ENCODE measurements at places on chromosomes 3 and 15. TPM values are rescaled to one million over a fixed set of nuclear protein-coding genes. Genes with fewer than 3 reads are reported as not detected.

Gene LRRK1
- 11.2 TPM for total RNA-seq

Gene KNG1
- not detected for total RNA-seq

Gene PIERCE2
- 0.18 TPM for total RNA-seq

Gene KY
- total RNA-seq: not detected

Gene CPEB1
- 0.72 TPM for total RNA-seq

Gene COL6A5
- total RNA-seq: not detected
